ENCODE measurements at places on chromosomes 1 and 21.

GRCh38 chr1:169680377-169681019 lies 30.9 kb downstream of the SELL start:
- DNase-seq, result no peak

GRCh38 chr1:207321790-207322645 lies 540 bp downstream of the CD55 start:
- DNase-seq, result no peak

DNA sequence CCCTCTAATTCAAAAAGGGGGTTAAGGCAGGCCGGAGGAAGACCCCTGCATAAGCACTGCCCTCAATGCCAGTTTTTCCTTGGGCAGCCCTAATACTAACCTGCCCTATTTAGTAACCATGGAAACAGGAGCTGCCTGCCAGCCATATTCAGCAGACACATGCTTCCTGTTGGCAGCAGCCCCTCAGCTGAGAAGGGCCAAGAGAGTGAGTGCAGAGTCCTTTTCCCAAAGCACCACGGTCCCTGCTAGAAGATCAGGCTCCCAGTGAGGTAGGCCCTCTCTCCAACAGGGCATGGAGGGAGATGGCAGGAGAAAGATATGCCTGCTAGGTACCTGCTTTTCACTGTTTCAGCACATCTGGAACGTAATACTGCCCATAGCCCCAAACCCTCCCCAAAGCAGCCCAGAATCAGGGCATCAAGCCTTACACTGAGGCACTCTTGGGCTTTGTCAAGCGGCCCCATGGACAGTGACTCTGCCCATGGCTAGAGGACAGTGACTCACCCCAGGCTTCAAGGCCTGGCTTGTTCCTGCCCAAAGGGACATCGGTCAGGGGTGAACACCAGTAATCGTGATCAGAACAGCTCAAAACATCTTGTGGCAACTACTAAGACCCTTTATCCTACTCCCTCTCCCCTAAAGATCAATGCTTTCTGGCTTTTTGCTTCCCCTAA lies 64.5 kb downstream of the BCAR3 start:
- no peak for DNase-seq

GRCh38 chr1:226304291-226304955 lies 4.5 kb downstream of the LIN9 start:
- no peak for DNase-seq

DNA sequence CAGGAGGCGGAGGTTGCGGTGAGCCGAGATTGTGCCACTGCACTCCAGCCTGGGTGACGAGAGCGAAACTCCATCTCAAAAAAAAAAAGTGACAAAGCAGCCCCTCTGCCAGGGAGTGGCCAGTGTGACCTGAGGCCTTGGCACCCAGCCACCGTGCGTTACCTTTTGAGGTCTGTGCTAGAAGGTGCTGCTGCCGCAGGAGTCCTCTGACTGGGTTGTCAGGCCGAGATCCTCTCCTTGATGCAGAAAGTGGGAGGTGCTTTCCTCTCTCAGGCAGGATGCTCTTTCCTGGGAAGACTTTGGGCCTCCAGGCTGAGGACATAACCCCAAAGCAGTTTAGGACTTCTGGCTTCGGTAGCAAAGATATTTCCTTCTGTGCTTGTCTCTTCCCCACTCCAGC lies 280.5 kb upstream of the VAMP3 start:
- no peak for DNase-seq

DNA sequence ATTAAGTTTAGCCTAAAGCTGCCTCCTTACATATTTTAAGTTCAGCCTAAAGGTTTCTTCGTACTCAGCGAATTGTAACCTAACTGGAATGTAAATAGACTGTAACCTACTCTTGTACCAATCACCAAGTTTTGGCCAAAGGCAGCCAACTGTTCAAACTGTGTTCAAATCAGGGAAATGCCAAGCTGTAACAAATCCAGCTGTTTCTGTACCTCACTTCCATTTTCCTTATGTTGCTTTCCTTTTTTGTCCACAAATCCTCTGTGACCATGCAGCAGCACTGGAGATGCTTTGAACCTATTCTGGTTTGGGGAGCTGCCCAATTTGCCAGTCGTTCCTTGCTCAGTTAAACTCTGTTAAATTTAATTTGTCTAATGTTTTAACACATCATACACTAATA lies 3.2 kb upstream of the APOBEC4 start:
- DNase-seq, result no peak

DNA sequence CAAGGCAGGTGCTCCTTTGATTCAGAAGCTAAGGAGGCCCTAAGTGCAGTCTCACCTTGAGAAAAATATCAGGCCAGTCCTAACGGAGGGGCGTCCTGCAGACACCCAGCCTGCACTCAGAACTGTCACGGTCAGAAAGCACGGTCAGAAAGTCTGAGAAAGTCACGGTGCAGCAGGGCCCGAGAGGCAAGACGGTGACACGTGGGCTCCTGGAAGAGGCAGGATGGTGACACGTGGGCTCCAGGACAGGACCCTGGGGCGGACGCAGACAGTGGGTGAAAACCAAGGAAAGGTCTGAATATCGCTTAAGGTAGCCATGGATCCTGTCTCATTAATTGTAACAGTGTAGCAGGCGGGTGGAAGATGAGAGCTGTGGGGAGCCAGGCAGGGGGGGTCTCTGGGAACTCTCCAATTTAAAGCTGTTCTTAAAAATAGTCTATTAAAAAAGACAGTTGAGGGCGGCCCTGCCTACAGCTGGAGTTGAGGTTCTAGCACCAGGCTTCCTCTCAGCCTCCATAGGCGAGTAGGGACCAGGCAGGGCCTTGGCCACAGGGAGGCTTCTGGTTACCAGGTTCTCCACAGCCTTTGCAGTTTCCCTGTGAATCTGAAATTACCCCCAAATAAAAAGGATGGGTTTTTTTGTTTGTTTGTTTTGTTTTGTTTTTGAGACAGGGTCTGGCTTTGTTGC lies 65.2 kb downstream of the FAAP20 start:
- DNase-seq, result no peak

DNA sequence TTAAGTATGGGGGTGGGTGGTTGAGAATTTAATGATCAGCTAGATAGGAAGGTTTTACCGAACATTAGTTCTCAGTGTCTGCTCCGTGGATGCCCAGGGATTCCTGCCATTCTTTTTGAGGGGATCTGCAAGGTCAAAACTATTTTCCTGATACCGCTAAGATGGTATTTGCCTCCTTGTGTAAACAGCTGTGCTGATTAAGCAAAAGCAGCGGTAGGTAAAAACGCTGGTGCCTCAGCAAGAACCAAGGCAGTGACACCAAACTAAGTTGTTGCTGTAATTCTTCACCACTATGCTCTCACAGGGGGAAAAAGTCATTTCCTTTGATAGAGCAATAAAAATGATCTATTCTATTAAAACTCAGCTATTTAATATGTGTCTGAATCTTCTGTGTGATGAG lies 229.0 kb downstream of the FMN2 start:
- DNase-seq, result no peak

DNA sequence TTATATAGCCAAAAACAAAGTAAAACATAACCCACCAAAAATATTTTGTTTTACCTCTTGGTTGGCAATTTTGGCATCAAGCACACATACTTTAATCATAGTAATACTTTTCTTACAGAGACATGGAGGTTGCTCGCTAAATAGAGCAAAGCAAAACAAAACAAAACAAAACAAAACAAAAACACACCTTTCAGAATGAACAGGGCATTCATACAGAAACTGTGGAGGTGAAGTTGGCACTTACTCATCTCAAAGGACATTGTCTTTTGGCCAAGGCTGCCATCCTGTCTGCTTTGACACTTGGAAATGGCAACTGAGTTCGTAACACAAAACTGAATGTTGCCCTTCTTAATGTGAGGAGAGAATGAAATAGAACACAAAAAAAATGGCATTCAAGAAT lies 773.1 kb downstream of the USP25 start:
- no peak for DNase-seq

- no peak for DNase-seq
Measured at GRCh38 chr1:14282707-14283106, 315.8 kb upstream of the KAZN start.

DNA sequence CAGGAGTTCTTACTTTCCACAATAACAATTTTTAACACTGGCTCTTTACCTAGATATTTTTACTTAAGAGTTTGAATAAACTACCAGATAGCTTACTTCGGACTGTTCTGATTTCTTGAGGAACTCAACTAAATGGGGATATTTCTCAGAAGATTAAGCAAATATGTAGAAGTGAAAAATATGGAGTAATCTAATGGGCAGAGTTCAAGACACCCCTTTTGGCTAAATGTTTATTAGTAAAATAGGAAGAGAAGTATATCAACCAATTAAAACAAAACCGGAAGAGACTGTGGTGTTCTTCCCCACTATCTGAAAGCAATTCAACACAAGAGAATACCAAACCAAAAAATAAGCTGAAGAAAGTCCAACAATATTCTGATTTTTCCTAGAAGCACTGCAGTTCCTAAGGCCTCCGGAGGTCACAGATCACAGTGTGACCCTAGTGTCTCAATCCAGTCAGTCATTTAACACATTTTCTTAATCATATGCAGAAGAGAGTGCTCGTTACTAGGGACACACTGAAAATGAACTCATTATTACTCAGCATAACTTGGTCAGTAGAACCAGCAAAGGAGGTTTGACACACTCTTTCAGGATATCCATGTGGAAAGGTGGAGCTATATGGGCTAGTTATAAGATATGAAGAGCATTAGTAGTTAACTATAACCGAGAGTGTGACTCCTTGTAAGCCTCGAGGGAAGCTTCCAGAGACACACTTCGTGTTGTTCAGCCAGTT lies 5.2 kb downstream of the SIPA1L2 start:
- no peak for DNase-seq

- DNase-seq, result no peak
Measured at GRCh38 chr1:29638281-29638680, 402.0 kb downstream of the PTPRU start.

DNA sequence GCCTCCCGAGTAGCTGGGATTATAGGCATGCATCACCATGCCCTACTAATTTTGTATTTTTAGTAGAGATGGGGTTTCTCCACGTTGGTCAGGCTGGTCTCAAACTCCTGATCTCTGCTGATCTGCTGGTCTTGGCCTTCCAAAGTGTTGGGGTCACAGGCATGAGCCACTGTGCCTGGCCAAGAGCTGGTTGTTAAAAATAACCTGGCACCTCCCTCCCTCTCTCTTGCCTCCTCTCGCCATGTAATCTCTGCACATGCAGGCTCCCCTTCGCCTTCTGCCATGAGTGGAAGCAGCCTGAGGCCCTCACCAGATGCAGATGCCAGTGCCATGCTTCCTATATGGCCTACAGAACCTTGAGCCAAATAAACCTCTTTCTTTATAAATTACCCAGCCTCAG lies 74.7 kb upstream of the TLR5 start:
- no peak for DNase-seq

GRCh38 chr1:8679395-8679800 lies 138.0 kb downstream of the RERE start:
- no peak for DNase-seq

GRCh38 chr1:26449868-26450267 lies 17.7 kb downstream of the DHDDS start:
- DNase-seq, result no peak

- no peak for DNase-seq
Measured at GRCh38 chr1:96060621-96061020, 661.0 kb upstream of the PTBP2 start.

GRCh38 chr1:14320986-14321385 lies 277.5 kb upstream of the KAZN start:
- no peak for DNase-seq

- DNase-seq, result no peak
Measured at GRCh38 chr1:53319296-53320101, 8.4 kb downstream of the LRP8 start.

- DNase-seq, result no peak
Measured at GRCh38 chr1:12539320-12539704, 78.7 kb downstream of the DHRS3 start.

- DNase-seq, result no peak
Measured at GRCh38 chr1:24688033-24688432, 44.9 kb downstream of the SRRM1 start.

DNA sequence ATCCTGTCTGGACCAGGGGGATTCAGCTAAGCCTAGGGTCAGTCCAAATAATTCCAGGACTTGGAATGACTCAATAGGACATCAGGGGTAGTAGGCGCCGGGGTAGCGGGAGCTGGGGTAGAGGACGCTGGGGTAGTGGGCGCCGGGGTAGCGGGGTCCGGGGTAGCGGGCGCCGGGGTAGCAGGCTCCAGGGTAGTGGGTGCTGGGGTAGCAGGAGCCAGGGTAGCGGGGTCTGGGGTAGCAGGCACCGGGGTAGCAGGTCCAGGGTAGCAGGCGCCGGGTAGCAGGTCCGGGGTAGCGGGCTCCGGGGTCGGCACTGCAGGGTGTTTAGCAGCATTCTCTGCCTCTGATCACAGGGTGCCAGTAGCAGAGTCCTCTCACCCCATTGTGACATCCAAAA lies 248.9 kb downstream of the KCNJ6 start:
- DNase-seq, result no peak

DNA sequence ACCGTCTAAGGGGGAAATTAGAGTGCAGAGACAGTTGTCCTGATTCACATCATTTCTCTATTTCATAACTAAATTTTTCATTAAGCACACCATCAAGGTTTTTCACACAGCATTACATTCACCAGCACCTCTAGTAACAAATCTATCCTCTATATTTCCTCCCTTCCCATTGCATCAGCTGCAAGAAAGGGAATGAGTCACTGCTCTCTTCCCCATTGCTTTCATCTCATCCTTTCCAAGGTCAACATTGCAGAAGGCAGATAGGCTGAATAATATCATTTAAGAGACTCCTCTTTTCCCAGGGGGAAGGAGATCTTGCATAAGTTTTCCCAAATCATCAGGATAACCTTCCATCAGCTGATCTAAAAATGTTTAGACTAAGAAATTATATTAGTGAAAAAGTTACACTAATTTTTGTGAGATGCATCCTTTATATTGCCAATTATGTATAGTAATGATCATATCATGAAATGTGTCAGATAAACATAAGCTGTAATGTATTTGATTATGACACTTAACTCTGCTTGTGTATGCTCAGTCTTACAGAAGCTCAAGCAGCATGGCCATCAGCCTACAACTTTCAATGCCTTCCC lies 4.3 kb downstream of the INTS7 start:
- DNase-seq, result no peak

GRCh38 chr1:236338096-236338495 lies 56.0 kb upstream of the EDARADD start:
- DNase-seq, result no peak

- no peak for DNase-seq
Measured at GRCh38 chr1:32859915-32860314, 10.8 kb downstream of the FNDC5 start.

GRCh38 chr21:16418226-16418625 lies 688.4 kb downstream of the USP25 start:
- no peak for DNase-seq

DNA sequence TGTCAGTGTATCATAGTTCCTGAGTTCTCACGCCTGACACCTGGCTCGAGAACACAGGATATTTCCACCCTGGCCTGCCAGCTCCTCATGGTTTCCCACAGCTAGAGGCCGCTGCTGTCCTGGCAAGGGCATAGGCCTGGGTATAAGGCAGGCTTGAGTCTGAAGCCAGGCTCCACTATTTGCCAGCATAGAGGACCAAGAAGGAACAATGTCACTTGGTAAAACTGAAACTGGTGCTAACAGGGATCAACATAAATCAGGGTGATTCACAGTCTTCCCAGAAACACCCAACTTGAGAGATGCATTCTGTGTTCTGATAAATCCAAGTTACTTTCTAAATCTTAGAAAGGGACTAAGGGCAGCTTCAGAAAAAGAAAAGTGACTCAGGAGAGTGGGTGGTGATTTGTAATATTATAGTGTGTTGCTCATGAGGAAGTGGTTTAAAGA lies 6.9 kb upstream of the S100A2 start:
- no peak for DNase-seq

- no peak for DNase-seq
Measured at GRCh38 chr1:112702420-112703261, 4.3 kb downstream of the RHOC start.

All from activated CD8-positive, alpha-beta memory T cell treated with anti-CD3 and anti-CD28 coated beads for 4 hours (primary cell).